Stromal cell of bone marrow (primary cell): ENCODE measurements at places on chromosomes 3 and 15.

DNA sequence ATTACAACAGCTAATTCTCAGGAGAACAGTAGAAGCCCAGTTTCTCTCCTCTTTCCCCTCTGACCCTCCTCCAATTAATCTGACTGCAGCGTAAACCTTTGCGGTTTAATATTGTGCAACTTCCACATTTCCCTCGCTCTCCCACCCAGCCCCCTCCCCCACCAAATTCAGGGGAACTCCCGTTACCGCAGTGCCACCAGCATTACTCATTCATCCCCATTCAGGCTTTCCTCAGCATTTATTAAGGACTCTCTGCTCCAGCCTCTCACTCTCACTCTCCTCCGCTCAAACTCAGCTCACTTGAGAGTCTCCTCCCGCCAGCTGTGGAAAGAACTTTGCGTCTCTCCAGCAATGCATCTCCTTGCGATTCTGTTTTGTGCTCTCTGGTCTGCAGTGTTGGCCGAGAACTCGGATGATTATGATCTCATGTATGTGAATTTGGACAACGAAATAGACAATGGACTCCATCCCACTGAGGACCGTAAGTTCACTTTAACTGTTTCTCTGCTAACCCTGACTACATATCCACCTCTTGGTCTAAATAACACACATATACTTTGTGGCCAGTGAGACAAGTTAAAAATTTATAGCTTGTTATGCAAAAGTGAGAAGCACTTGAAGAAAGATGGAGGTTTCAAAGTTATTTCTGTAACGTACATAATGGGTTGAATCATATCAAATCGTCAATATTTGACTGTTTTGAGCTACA, at the start of gene PTX3:
Gene PTX3 (plus strand): TSS at position 268 of the 709 bp plus-strand sequence. CDS start 84 bp downstream, at position 352.
- DNase-seq: peak; percentile 80

- no peak for DNase-seq
These were observed 160.0 kb downstream of the IL5RA start for GRCh38 chr3:2950159-2950558.

DNA sequence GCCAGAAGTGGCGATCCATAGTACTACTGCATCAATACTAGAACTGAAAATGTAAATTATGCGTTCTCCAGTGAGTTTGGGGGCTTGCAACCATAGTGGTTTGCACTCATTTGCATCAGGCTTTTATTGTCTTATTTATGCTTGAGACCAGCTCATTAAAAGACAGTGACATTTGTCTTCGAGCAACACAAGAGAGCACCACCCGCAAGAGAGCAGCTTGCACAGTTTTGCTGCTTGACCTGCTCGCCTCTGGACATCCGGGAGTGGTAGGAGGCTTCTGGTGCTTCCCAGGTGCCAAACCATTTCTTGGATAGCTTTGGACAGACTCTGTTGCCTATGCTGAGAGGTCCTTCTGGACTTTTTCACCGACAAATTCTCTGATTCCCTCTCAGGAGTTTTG, 294.6 kb downstream of the MEX3B start:
- no peak for DNase-seq

GRCh38 chr15:63308947-63309346, 31.5 kb downstream of the APH1B start:
- no peak for DNase-seq

- DNase-seq: no peak
These were observed 80.1 kb upstream of the HERC1 start for GRCh38 chr15:63913786-63914315.

DNA sequence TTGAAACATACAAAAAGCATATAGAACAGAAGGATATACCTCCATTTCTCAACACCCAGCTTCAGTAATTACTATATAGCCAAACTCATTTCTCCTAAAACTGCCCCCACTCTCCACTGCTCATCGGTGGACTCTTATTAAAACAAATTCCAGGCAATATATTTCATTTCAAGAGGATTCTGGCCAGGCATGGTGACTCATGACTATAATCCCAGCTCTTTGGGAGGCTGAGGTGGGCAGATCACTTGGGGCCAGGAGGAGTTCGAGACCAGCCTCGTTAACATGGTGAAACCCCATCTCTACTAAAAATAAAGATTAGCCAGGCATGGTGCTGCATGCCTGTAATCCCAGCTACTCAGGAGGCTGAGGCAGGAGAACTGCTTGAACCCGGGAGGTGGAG, 40.9 kb downstream of the SNX4 start:
- DNase-seq: no peak

DNA sequence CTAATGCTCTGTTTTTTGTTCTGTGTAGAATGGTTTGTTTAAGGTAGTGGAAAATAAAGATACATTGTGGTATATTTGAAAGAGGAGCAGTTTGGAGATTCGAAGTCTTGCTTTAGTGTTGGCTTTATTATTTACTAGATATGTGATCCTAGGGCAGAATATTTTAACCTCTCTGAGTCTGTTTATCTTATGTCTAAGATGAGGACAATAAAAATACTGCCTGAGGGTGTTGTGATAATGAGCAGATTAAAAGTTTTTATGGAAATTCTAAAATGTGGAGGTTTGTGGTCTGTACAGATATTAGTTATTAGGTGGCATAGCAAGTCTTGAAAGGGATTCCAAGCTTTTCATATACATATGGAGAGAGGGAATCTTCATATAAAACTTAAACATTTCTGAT, 15.0 kb downstream of the TCF12 start:
- no peak for DNase-seq

DNA sequence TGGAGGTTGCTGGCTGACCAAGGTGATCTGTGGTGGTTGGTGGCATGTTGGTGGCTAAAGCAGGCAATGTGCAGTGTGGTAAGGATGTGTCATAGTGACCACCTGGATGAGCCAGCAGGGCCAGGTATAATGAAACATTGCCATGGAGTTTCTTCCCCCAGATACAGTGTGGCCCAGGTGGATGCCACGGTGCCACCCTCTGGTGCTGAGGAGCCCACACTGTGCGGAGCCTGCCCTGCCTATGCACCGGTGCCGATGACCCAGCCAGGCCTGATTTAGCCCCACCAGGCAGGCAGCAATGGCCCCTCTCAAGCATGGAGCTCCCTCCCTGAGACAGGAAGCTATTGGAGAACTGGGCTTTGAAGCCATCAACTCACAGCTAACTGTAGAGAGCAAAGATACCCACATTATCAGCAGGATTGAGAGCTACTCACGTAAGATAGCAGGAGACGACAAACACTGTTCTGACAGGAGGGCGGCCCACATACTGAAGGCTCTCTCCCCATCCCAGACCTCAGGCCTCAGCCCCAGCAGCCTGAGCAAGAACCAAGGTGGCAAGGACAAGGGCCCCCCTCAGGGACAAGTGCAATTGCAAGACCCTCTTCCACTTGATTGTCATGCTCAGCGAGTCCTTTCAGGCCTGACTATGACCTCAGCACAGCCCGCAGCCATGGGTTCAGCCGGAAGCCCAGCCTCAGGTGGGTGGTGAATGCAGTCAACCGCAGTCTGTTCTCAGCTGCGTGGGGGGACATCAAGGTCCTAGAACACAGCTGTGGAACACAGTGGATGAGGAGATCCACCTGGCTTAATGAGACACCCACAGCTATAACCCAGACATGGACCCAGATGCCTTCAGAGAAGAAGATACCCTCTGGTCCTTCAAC, 82.8 kb upstream of the CDV3 start:
- no peak for DNase-seq

DNA sequence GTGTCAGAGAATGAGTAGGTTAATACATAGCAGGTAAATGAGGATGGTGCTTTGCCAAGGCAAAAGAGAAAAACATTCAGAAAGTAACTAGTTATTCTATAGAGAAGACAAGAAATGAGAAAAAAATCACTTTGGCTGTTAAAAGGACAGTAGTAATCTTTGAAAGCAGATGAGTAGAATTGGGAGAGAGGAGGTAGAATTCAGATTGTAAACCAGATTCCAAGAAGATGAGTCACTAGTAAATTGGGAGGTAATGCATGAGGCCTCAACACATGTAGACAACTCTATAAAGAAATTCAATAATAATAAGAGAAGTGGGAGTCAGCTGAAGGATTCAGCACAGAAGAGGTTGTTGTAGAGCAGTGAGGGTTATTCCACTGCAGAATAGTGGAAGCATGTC, 81.4 kb downstream of the MBNL1 start:
- DNase-seq: no peak

DNA sequence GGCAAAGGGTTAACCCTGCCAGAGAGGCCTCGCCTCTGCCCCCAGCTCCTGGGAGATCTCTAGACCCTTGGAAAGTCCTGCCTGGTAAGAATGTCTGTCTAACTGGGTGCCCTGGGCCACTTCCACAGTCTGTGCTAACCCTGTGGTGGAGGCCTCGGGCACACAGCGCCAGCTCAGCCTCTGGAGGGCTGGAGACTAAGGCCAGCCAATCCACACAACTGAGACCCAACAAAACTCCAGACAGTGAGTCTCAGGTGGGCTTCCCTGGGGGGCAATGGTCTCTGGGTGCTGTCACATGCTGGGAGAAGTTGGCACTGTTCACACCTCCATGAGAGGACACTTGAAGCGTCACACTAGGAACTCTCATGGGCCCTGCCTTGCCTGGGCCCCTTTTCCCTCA, 19.5 kb downstream of the ZXDC start:
- DNase-seq: no peak

GRCh38 chr3:127209155-127209839, 16.4 kb downstream of the PRR23E start:
- DNase-seq: no peak

DNA sequence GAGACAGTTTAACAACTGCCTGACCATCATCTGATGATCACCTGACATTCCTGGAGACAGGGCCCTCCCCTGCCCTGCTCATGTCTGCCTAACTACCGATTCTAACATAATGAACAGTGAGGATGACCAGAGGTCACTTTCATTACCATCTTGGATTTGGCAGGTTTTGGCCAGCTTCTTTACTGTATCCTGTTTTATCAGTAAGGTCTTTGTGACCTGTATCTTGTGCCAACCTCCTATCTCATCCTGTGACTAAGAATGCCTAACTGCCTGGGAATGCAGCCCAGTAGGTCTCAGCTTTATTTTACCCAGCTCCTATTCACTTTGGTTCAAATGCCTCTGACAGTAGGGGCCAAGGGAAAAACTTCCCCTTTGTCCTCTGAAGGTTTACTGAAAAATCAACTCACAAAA, 40.2 kb downstream of the METTL6 start:
- no peak for DNase-seq

GRCh38 chr3:4824926-4825325, 154.3 kb upstream of the BHLHE40 start:
- peak; percentile 65 for DNase-seq

DNA sequence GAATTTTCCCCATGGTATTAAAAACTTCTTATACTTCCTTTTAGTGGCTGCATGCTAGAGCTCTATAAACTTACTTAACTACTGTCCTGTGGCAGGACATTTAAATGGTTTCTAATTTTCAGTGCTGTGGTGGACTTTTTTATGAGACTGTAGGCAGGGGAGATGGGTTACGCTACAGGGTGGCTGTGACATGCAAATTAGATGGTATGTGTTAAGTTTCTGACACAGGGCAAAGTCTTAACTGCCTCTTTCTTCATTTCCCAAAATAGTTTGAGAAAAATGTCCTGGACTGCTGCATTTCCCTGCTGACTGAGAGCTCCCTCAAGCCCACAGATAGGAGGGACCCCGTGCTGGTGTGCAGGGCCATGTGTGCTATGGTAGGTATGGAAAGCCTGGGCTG, 22.0 kb downstream of the TGM4 start:
- DNase-seq: no peak

DNA sequence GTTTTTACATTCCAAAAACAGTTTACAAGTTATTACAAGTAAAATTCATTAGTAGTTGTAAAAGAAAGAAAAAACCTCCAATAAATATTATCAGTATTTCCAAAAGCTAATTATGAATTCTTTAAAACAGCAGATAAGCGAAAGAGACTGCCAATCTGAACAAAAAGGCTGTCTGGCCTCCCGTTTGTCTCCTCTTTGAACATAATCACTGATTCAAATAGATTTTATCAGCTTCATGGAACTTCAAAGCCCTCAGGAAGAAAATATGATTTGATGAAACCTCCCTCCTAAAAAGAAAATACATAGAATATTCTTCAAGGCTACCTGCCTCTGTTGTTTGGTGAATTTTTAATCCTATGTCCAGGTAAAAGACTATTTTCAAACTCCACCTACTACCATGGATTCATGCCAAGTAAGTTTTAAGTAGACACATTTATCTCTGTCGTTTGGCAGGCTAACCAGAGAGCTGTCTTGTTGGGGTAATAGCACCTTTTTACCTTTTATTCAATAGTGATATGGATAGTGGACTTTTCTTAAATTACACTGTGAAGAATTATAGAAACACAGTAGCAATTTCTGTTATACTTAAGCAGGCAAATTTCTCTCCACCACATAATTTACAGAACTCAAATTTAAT, 35.0 kb downstream of the SATB1 start:
- no peak for DNase-seq

DNA sequence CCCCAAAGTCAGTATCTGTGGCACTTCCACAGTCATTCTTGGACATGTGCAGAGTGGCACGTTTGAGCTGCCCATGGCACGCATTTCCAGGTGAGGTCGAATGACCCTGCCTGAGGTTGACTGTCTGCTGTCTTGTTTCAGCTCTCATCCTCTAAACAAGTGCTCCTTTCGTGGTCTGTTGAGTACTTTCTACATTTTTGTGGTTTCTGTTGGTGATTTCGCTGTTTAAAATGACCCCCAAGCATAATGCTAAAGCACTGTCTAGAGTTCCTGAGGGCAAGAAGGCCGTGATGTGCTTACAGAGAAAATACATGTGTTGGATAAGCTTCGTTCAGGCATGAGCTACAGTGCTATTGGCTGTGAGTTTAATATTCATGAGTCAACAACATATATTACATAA, 40.0 kb upstream of the SAMMSON start:
- no peak for DNase-seq

DNA sequence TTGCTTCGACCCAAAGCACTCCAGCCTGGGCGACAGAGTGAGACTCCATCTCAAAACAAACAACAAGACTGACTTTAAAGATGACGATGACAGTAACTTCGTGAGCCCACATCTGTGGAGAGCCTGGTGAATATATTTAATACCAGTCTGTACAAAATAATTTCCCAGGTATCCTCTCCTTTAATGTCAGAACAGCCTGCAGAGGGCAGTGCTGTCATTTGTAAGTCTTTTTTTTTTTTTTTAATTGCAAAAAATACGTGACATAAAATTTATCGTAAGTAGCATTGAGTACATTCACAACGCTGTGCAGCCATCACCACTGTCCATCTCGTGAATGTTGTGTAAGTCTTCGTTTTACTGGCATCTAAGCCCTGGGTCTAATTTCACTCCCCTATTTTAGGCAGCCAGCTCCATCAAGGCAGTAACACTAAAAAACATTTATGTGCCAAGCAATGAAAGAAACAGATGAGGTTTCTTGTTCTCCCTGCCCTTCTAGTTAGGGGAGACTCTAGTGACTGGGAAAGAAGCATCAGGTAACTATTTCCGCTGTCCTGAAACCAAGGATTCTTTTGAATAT, 1.4 kb downstream of the HTD2 start:
- peak; percentile 45 for DNase-seq

- no peak for DNase-seq
These were observed 38.6 kb upstream of the NANOGP8 start for GRCh38 chr15:35123743-35124142.

GRCh38 chr3:120854908-120855526, 53.0 kb upstream of the STXBP5L start:
- no peak for DNase-seq

- DNase-seq: no peak
These were observed 169.9 kb downstream of the DIPK2A start for GRCh38 chr3:144141496-144141895.
